Kidney capillary endothelial cell (primary cell): ENCODE measurements at places on chromosomes 1 and 21.

DNA sequence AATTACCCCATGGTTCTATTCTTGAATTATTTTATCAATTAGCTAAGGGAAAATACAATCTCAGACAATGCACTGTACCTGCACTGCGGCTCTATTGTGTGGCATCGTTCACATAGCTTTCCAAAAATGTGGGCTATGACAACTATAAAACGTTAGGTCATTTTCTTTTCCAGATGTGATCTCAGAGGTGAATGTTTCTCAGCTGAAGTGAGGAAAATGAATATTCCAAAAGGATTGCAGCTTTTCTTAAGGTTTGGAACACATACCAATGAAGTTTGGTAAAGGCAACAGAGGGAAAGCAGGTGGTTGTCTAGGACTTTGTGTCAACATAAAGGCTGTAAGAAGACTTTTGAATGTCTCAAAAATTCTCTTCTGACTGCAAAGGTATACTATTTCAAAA lies 105.5 kb downstream of the NRIP1 start:
- DNase-seq: no peak

DNA sequence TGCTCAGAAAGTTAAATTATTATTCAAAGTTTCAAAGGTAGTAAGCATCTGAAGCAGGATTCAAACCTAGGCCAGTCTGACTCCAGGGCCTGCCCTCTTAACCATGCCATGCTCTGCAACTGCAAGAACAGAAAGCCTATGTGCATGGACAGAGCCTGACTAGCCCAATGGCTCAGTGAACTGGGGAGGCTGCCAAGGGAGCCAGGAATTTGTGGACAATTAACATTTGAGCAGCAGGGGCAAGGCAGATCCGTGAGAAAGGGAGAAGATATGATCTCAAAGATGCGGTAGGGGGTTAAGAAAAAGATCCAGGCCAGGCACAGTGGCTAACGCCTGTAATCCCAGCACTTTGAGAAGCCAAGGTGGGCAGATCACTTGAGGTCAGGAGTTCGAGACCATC lies 6.5 kb upstream of the ATP1A4 start:
- no peak for DNase-seq

DNA sequence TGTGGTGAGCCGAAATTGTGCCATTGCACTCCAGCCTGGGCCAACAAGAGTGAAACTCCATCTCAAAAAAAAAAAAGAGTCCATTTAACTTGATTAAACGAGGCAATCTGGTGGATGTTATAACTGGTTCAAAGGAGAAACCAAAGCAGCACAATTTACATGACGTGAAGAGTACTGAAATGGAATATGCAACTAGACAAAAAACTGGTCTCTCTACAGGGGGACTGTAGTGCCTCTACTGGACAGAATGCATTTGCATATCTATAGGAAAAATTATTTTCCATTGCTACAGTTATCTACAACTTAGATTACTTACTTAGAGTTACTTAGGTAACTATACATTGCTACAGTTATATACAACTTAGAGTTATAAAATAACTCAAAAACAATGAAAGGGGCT lies 2.7 kb upstream of the CAPN2 start:
- DNase-seq: no peak

GRCh38 chr1:21613072-21613867 lies 55.9 kb downstream of the RAP1GAP start:
- DNase-seq: no peak

DNA sequence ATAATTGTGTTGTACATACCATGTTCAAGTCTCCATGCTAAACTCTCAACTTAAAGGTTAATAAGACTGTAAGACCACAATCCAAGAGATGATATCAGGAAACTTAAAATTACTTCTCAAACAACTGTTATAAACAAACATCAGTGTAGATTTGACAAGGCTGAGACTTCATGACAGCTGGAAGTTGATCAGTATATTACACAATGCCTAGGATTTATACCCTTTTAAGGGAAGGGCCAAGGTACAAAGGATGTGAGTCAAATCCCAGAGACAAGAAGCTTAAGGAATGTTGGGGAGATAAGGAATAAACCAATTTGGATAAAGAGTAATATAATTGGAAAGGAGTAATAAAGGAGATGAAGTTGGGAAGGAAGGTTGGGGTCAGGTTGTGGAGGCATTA lies 98.8 kb downstream of the LBR start:
- peak; percentile 10 for DNase-seq

DNA sequence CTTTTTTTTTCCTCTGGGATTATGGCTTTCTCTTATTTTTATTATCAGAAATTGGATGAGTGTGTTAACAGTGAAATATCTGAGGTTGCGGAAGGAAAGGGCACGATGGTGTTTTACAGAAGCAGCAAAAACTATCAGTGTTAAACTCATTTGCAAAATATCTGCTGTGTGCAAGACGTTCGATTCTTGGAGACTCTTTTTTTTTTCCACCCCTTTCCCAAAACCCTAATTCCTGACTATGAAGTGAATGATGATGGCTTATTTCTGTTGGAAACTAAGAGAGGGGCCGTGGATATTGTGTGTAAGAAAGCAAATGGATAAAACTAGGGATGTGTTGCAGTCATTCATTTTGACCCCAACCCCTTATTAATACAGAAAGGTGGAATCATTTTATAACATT lies 677 bp downstream of the NCAM2 start:
- no peak for DNase-seq

DNA sequence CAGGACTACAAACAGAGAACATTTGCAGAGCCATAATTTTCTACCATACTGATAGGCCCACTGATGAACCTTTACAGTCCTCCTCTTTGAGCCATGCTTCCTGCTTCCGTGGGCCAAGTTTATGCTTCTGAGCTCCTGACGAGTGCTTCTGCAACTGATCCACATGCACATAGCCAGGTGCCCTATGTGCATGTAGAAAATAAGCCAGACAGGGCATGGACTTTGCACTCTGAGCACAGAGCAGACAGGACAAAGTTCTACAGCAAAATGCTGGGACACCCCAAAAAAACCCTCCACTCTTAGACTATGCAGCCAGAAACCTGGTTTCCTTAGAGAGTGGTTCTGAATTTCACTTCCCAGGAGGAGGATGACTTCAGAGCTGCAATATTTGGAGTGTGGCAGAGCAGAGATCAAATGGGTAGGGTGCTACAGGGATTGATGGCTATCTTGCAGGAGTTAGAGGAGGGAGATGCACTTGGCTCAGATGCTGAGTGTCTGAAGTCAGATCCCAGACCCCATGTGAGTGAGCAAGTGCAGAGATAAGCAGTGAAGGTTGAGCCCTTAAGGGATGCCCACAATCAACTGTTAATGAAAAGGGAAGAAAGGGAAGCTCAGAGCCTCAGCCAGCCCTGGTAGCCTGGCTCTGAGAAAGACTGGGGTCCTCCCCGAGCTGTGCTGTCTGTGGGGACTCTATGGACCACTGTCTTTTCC lies 230.9 kb downstream of the DUSP10 start:
- no peak for DNase-seq

GRCh38 chr1:228268881-228269265 lies 61.0 kb downstream of the OBSCN start:
- no peak for DNase-seq

DNA sequence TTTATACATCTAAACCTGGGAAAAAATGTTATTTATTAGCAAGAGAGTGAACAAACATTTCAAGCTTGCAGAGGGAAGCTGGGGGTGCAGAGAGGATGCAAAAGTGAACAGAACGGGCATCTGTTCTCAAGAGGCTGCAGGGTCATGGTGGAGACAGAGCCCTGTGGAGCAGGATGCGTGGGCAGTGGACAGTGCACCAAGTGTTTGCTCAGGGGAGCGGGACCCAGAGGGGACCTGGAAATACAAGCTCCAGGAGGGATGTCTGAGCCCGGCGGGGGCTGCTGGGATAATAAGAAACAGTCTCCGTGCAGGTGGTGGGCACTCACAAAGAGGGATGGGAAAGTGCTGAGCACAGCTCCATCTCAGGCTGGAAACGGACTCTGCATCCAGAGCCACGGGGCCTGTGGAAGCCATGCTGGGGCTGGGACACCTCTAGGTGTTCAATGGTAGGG lies 105.3 kb upstream of the SLC45A1 start:
- no peak for DNase-seq

GRCh38 chr21:31443736-31444521 lies 99.9 kb upstream of the TIAM1 start:
- no peak for DNase-seq

DNA sequence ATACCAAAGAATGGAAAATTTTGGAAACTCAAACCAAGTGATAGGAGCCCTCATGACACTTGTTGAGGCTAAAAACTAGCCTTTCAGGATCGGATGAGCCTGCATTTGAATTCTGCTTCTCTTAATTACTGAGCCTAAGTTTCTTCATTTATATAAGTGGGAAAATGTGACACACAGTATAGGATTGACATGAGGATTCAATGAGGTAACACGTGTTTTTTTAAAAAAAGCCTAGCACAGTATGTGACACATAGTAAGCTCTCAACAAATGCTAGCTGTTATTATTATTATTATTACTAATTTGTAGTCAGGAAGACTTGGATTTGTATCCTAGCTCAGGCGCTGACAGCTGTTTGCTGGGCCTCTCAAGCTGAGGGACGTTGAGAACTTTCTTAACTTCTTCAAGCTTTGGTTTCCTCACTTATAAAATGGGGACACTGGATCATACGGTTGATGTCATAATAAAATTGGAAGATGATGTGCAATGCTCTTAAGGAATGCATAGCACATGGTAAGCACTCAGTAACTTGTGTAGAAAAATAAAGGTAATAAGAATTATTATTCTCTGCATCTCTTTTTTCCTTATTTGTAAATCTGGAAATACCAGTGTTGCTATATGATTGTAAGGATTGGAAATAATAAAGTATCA lies 55.4 kb upstream of the JUN start:
- no peak for DNase-seq

- DNase-seq: no peak
These were observed 73.3 kb upstream of the KLHDC7A start for GRCh38 chr1:18407166-18408045.

DNA sequence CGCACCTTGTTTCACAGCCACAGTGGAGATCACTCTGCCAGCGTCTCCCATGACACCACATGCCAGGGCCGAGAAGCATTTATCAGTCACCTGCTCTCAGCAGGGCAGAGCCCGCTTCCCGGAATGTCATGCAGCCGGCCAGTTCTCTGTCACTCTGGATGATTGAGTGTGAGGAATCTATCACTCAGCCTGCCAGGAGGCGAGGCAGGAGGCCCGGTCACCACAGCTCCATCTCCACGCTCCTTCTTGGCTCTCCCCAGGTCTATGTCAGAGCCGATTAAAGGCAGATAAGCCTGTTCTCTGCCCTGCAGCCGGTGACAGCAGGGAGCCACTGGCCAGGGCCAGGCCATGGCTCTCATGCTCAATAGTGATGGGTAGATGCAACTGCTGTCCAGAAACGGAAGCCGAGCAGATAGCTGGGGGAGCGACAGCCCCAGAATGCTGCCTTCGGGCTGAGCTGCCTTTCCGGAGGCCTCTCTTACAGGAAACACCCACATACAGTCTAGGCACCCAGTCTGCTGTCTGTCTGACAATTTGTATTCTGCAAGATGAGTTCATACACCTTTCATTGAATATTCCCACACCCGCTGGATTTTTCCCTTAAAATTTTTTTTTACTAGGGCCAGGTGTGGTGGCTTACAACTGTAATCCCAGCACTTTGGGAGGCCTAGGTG lies 64.1 kb downstream of the ACTL8 start:
- DNase-seq: no peak

DNA sequence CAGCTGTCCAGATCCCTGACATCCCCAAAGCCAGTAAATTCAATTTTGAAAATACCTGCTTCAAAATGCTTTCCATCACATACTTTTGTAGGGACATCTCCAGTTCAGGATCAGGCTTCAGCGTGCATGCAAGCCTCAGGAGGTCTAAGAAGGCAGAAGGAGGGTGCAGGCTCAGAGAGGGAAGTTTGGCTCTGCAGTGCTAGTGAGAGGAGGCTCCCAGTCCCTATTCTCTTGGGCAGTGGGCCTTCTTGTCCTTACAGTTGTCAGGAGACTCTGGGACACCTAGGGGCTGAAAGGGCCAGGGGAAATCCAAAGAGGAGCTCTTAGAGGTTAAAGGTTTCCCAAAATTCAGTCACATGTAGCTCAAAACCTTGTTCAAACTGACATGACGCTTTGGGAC lies 20.1 kb downstream of the ADCY10 start:
- DNase-seq: no peak

- DNase-seq: no peak
These were observed 26.4 kb downstream of the PIK3C2B start for GRCh38 chr1:204468206-204468605.

- no peak for DNase-seq
These were observed 156.2 kb downstream of the AKT3 start for GRCh38 chr1:243693800-243694199.

DNA sequence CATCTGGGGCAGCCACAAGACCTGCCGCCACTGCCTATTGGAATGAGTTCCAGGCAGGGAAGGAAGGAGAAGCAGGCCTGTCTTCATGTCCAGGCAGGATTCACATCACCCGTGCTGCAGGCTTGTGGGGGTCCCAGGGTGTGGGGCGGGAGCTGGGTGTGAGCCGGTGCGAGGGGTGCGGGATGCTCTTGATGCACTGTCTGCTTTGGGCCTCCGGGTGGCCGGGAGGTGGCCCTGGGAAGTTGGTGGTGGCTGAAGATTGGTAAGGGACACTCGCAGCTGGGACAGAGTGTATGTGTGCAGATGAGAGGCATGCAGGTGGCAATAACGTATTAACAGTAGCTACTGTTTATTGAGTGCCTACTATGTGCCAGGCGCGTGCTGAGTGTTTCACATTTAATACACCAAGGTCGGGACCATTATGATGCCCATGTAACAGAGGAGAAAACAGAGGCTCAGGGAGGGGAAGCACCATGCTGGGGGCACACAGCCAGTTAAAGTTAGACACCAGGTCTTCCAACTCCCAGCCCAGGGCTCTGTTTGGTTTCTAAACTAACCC lies 3.3 kb downstream of the CROCC start:
- no peak for DNase-seq

DNA sequence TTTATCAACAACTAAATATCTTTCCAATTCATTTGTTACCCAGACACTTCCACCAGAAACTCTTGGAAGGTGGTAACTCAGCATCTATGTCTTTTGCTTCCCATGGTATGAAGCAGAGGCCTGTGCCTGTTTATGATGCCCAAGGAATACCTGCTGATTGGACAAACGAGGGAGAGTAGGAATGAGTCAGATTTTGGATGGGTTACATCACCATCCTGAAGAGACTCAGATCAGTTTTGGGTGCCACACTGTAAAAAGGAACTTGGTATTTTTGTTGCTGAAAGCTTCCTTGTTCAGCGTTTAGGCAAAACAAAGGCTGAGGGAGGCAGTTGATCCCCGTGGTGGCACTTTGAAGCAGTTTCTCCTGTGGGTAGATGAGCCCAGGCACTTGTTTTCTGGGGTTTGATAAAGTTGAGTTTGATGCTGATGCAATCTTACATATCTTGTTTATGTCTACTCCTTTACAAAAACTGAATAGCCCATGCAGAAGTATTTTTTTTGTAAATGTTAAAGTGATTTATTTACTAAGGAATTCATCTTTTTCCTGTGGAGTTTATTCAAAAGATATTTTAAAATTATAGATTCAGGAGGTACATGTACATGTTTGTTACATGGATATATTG lies 26.7 kb upstream of the CYP4X1 start:
- DNase-seq: no peak

GRCh38 chr21:29196670-29197191 lies 66.3 kb downstream of the MAP3K7CL start:
- no peak for DNase-seq
